ELR (cell line): ENCODE measurements at places on chromosomes 13 and 19.
A peak's percentile ranks its signal among the peaks of the same experiment; 100 is the strongest.

DNA sequence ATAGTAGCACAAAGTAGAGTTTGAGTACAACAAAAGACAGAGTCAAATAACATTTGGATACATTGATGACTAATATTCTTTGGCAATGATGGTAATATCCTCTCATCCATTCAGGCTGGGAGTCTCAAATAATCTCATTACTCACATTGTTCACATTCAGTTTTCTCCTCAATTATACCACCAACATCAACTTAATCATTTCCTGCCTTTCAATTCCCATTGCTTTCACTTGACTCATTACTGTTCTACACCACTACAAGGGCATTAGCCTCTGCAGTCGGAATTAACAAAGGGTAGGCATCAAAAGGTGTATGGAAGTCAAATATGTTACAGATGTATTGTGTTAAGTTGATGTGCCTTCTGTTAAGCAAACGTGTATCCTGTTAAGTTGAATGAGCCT is 518.4 kb upstream of the SLITRK1 start:
- DNase-seq, result peak; percentile 95

GRCh38 chr19:17001603-17002183 is 24.9 kb downstream of the CPAMD8 start:
- no peak for DNase-seq

DNA sequence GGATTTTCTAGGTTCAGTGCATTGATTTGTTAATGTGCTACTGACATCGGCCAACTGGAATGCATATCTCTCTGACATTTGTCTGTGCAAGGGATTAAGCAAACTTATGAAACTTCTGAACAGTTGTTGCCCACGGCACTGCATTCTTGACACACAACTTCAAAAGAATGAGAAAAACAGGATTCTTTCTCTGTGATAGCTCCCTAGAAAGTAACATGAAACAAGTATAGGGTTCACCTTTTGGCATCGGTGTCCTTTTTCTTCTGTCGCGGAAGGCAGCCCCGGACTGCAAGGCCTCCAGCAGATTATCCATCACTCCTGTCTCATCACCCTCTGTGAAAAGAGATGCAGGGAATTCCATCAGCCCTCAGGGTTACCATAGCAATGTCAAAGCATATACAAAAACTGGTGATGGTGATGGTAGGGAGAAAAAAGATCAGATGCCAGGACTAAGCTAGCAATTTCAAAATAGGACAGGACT is 389.2 kb downstream of the DIAPH3 start:
- peak; percentile 66 for DNase-seq

DNA sequence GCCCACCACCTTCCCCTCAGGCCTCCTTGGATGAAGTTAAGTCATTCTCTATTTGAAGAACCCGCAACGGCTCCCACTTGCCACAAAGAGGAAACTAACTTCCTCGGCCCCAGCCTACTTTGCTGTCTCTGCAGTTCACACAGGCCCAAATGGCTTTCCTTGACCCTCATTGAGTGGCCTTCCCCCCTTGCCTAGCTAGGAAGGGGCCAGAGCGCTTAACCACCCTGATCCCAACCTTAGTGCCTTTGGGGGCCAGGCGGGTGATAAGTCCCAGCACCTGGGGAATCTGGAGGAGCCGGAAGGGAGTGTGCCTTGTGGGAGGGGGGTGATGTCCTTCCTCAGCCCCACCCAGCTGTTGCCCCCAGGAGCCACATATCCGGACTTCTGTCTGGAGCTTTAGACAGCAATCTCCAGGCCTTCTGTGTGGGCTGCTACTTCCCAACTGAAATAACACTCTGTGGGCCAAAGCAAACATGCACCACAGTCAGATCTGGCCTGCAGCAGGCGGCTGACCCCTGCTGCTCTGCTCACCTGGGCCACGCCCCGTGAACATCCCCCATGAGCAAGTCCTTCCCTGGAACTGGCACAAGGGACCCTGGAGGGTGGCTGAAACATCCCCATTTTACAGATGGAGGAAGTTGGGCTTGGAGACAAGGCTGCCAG is 10.5 kb downstream of the NECTIN2 start:
- DNase-seq, result no peak

DNA sequence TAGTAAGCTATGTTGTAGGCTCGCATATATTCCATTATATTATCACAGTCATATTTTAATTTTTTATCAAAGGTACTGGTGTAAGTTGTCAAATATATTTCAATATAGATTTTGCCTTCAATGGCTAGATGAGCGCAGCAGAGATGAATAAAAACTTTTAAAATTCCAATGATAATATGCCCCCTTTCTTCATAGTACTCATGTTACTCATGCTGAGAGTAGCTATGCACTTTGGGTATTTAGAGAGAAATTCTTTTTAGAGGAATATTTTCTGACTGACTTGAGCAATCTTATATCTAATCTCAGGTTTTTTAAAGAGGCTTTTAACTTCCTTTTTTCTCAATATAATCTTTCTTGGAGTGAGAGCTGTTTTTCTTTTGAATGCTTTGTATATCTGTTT is 11.4 kb downstream of the ZNF254 start:
- DNase-seq, result no peak

DNA sequence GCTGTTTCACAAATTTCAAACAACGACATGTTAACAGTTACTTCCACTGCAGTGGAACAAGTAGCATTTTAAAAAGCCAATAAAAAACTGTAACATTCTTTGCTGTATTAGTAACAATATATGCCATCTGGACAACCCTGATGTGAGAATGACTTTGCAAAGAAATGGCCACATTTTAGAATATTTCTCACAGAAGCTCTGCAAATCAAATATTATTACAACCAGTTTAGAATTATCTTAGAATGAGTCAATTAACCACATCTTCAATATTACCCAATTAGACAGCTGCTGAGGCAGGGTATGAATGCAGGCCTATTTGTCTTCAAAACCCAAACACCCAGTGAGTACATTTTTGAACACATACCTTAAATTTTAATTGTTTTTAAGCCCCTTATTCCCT is 3.2 kb downstream of the ZNF699 start:
- peak; percentile 82 for DNase-seq

DNA sequence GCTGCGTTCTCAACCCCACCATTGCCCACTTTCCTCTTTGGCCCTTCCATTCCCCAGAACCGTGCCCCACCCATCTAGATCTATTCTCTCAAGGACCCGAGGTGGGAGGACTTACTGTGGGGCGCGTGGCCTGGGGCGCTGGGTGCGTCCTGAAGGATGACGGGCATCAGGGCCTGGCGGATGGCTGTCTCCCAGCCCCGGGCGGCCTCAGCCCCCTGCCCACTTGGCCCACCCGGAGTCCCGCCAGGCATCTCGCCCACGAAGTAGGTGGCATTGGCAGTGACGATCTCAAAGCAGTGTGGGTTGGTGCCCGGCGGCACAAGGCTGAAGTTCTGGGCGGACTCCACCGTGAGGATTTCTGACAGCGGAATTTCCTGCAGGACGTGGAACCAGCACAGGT is 23.2 kb downstream of the PRKD2 start:
- no peak for DNase-seq

DNA sequence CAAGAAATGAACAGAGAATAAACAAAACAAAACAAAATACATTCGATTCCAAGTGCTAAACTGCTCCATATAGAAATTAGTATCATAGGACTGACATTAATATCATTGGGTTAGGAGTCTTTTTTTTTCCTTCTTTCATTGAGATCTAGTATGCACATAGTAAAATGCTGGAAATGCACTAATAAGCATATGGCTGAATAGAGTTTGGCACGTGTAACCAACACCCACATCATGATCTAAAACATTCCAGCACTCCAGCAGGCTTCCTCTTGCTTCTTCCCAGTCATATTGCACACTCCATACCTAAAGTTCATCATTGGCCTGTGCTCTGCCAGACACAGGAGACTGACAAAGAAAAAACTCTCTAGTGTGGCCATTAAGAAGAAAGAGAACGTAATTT is 117.5 kb downstream of the POU4F1 start:
- DNase-seq, result no peak

DNA sequence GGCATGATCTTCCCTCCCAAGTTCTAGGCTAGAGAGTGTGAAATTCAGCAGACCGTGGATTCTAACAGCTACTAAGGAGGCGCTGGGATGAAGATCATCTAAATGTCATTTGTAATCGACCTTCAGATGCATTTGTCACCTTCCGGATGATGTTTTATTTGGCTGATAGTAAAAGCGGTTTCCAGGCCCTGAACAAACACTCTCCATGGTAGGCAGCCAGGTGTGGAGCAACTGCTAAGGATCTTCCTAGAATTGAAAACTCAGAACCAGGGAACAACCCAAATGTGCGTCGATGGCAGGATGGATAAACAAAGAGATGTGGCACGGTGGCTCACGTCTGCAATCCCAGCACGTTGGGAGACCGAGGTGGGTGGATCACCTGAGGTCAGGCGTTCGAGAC is 107.2 kb upstream of the CACNA1A start:
- DNase-seq, result no peak

GRCh38 chr13:49714757-49715156 is 23.5 kb upstream of the EBPL start:
- no peak for DNase-seq

- no peak for DNase-seq
Observed at GRCh38 chr19:10977742-10978092, 16.9 kb downstream of the SMARCA4 start.

DNA sequence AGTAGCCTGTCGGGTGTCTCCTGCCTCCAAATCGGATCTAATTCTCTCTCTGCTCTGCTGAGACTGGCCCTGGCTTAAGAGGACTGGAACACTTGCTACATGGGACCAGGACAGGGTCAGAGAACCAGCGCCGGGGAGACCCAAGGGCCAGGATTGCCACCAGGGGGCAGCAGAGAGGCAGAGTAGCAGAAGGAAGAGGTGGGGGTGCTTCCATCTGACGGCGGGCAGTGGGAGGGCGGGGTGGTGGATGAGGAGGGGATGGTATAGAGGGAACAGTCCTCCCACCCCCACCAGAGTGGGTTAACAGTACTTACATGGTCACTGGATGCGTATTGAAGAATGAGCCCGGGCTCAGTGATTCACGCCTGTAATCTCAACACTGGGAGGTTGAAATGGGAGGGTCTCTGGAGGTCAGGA is 11.9 kb downstream of the SELENOW start:
- peak; percentile 76 for DNase-seq

GRCh38 chr19:31506102-31506501 is 156.9 kb upstream of the TSHZ3 start:
- DNase-seq, result no peak

GRCh38 chr19:17095141-17095919 is 19.8 kb downstream of the MYO9B start:
- DNase-seq, result no peak

DNA sequence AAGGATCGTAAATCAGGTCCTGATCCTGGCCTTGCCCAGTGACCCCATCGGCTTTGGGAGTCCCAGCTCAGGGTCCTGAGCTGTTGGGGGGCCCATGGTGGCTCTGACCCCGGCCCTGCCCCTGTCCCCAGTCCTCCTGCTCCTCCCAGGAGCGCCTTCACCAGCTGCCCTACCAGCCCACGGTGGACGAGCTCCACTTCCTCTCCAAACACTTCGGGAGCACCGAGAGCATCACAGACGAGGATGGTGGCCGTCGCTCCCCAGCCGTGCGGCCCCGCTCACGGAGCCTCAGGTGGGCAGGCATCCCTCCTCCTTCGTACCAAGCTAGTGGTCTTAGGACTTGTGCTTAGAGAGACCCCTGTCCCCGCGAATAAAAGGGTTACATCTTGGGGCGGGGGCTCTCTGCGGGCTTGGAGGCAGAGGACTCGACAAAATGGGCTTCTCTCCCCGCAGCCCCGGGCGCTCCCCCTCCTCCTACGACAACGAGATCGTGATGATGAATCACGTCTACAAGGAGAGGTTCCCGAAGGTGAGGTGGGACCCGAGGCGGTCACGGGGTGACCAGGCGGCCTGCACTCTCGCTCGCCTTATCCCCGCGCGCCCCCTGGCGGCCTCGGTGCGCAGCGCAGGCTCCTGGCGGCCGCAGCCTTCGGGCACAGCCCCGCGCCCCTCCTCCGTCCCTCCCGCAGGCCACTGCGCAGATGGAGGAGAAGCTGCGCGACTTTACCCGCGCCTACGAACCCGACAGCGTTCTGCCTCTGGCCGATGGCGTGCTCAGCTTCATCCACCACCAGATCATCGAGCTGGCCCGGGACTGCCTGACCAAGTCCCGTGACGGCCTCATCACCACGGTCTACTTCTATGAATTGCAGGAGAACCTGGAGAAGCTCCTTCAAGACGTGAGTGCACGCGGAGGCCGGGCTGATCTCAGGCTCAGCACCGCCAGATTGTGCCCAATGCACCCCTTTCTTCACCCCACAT is 9.1 kb downstream of the MAST1 start:
- DNase-seq, result peak; percentile 90

DNA sequence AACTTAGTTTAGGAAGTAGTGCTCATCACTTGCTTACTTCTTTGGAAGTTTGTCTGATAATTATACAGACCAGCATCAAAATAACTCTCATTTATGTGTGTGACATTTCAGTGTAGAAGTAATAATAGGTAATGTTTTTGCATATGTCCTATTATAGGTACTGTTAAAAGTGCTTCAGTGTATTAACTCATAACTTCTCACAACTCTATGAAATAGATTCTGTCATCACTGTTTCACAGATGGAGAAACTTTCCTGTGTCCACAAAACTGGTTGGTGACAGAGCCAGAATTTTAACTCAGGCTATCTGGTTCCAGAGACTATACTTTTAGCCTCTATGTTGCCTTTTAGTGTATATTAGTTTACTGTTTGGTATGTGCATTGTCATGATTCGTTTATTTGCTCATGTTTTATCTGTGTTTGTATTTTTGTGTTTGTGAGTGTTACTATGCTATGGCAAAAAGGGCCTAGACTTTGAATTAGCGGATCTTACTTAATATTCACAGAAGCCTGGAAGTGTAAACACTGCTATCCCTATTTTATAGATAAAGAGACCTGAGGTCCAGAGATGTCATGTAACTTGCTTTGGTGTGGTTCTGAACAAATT is 12.7 kb downstream of the LPAR6 start:
- DNase-seq, result peak; percentile 30

DNA sequence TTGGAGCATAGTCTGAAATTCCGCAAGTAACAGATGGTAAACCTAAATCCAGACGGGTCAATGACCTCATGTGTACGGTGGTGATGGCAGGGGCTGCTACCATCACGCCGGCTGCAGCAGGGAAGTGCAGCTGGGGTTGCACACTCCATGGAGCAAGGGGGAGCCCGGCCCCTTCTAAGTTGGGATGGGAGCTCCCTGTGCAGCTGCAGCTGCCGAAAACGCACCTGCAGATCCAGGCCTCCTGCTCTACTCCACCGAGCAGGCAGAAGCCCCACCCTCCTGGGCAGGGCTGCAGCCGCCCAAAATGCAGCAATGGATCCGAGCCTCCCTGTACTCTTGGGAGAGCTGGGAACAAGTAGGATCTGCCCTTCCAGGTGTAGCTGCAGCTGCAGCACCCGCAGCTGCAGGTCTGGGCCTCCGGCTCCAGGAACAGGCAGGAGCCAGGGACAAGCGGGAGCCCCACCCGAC is 25.5 kb downstream of the KBTBD6 start:
- DNase-seq, result no peak

GRCh38 chr13:108917581-108917980 is 288.2 kb downstream of the MYO16 start:
- peak; percentile 16 for DNase-seq

- no peak for DNase-seq
Observed at GRCh38 chr13:100728201-100728600, 53.6 kb upstream of the TMTC4 start.

GRCh38 chr13:83297586-83298290 is 584.5 kb downstream of the SLITRK1 start:
- DNase-seq, result no peak
